ENCODE measurements at places on chromosomes 6 and 20.

DNA sequence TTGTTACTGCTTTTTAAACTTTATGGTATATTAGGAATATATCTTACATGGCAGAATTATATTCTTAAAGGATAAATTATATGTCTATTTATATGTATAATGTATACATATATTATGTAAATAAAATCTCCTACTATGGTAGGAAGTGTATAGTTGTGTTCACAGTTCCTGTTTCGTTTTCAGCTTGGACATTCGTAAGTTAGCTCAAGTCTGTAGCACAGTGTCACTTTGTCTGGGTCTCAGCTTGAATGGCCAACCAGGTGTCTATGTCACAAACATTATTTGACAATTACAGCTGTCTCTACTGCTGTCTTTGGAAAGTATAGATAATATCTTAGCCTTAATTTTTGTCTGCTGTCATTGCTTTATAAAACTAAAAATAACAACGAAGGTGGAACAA lies 303.9 kb downstream of the CDKAL1 start:
- DNase-seq: no peak

DNA sequence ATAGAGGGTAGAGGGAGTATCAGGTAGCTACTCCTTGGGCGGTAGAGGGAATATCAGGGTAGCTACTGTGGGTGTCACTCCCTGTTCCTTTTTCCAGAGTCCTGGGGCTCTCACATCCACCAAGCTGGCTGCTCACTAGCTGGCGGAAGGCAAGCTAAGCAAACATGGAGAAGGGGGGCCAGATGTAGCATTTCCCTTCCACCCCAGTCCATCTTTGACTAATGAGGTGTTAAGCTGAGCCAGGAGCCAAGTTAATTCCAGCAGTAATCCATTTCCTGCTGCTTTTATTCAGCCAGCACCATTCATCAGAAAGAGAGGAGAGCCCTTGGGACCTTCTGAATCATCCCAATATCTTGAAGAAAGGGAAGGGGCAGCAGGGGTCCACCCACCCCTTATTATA lies 330.0 kb downstream of the ZFAND3 start:
- no peak for DNase-seq

- DNase-seq: no peak
Measured at GRCh38 chr6:25655723-25656122, 3.7 kb downstream of the SCGN start.

- peak; percentile 79 for DNase-seq
Measured at GRCh38 chr20:59495894-59496510, 108.3 kb upstream of the PHACTR3 start.

DNA sequence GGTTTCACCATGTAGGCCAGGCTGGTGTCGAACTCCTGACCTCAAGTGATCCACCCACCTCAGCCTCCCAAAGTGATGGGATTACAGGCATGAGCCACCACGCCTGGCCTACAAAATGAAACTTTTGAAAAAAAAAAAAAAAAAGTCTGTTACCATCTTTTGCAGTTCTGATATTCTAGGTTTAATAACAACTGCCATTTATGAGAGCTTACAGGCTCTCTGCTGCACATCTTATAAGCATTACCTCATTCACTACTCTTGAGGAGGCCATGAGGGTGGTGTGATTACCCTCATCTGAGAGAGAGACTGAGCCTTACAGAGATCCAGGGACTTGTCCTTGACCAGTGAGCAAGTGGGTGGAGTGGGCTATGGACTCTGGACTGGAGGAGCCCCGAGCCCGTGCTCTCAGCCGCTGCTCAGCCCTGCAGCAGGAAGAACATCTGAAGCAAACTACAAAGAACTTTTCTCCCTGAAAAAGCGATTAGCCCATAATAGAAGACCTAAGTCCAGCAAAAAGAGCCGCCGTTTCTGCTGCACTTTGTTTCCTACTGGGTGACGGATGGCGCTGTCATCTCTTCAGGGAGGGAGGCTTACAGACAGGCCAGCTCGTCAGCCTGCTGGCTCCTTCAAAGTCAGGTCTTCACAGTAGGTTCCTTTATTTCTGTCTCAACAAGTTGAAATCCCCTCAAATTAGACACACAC lies 119.8 kb upstream of the AKAP12 start:
- DNase-seq: no peak

- no peak for DNase-seq
Measured at GRCh38 chr6:74755778-74756177, 450.1 kb downstream of the COL12A1 start.

- no peak for DNase-seq
Measured at GRCh38 chr6:108897371-108897770, 49.1 kb downstream of the ARMC2 start.

DNA sequence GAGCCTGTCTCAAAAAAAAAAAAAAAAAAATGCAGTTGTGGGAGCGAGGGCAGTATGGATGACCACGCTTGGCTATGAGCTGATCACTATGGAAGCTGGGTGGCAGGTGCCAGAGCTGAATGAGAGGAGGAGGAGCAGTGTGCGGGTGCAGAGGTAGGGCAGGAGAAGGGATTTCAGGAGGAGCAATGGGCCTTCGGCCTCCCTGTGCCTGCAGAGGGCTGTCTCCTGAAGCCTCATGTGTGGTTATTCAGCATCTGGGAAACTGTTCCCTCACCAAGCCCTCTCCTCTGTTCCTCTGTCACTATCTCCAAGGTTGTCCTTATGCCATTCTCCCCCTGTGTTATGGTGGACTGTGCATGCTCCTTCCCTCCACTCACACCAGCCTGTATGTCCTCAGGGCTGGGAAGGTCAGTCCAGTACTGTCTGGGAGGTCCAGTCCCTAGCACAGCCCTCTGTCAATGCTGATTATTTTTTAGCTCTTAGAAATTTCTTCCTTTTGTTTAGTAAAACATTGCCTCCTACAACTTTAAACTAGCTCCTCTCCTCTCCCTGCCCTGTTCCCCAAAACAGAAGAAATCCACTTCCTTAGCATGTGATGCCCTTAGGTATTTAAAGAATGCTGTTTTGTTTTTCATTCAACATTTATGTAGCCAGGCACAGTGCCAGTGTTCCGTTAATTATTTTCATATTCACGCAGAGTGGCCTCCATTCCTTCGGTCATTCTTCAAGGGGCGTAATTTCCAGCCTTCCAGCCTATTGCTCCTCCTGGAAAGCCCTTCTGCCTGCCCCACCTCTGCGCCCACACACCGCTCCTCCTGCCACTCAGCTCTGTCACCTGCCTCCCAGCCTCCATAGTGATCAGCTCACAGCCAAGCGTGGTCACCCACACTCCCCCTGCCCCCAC lies 48.9 kb downstream of the CNBD2 start:
- DNase-seq: no peak

DNA sequence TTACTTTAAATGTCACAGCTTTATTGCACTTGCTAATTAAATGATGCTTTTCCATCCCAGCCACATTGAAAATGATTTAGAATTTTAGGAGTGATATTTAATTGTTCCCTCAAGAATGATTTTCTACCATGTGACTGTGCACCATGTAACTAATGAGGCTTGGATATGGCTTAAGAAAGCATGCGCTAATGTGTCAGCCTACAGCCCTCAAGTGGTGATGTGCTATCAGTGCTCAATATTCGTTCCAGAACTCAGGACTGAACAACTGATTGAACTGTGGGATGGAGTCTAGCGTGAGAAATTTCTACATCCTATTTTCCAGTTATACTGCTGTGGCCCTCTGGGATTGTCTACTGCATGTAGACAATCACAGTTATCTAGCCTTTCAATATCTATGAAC lies 71.5 kb downstream of the PKIB start:
- DNase-seq: no peak

DNA sequence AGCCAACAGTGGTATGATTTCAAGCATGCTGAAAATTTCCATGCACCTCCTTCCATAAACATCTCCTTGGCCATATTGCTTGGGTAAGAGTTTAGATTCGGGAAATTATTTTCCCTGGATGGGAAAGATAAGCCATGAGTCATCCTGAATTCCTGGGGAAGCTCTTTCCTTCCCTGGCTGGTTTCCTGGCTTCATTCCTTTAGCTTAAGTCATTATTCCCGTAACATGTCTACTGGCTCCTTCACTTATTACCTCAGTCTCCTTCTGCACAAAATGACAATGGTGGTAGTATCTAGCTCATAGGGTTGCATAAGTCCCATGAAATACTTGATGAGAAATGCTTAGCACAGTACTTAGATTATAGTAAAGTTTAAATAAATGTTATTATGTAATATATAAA lies 27.6 kb downstream of the TINAG start:
- no peak for DNase-seq

- peak; percentile 63 for DNase-seq
Measured at GRCh38 chr6:3138341-3138740, 19.0 kb downstream of the TUBB2A start.

GRCh38 chr6:168179702-168180382 lies 100.8 kb upstream of the FRMD1 start:
- DNase-seq: no peak

GRCh38 chr6:36353411-36353915 lies 16.8 kb upstream of the BNIP5 start:
- DNase-seq: peak; percentile 35

DNA sequence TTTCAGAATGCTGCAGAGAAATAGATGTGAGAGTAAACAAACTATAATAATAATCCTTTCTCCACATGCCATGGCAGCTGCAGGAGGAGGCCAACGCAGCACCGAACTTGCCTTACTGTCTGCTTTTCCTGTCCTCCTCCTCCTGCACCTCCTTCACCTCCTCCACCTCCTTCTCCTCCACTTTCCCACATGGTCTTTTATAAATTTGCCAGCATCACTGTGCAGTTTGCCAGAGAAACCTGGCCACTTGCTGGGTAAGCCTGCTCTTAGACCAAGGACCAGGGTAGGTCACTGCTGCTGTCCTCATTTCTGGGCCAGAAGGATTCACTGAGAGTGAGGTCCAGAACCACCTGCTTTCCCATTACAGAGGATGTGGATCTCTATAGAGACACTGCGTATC lies 8.7 kb downstream of the SGK1 start:
- DNase-seq: no peak

DNA sequence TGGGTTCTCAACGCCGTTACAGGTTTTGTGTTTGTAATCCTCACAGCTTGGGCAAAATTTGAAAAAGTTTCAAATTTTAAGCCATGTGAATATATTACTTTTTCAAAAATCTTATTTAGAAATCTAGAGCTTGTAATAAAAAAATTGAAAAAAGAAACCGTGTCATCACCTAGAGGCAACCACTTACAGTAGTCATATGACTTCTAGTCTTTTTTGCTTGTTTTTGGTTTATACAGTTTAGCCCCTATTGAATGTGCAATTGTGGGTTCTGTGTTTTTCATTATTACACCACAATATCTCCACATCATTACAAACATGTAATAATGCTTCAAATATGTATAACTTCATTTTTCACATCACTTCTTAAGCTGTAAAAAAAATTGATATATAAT lies 888 bp downstream of the DYNLRB1 start:
- DNase-seq: peak; percentile 41

- no peak for DNase-seq
Measured at GRCh38 chr20:16209951-16210361, 363.3 kb downstream of the KIF16B start.

GRCh38 chr6:149934249-149935156 lies 7.3 kb upstream of the ULBP2 start:
- peak; percentile 89 for DNase-seq

DNA sequence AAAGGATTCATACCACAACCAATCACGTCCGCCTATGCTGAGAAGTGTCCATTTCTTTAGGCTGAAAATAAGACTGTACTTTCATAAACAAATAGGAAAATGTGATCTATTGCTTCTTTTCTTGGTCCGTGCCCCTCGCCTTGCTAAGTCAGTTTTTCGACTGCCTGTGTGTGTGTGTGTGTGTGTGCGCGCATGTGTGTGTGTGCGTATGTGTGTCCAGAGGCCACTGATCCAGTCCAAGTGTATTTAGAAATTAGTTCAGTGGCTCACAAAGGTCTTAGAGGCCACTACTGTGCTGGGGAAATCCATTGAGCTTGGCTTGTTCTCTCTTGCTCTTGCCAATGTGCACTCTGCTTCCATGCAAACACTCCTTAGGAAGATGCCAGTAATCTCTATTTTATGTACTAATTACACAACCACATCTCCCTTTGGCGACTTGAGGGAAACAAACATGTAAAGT lies 50.5 kb downstream of the SLC22A23 start:
- DNase-seq: no peak

DNA sequence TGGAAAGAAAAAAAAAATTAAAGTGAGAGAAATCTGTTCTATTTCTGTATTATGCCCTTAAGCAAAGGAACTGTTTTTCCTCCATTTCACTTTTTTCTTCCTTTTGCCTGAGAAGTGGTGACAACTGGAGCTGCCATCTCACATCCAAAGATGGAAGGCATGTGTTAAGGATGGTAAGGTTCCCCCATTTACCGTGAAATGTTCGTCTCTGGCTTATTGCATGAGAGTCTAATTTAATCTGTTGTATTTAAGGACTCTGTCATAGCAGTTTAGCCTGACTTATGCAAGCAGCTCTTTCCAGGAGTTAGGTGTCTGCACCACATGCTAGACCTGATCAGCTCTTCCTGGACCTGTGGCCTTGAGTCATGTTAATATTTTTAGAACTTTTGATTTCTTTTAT lies 389.5 kb upstream of the MAP3K7 start:
- DNase-seq: no peak

GRCh38 chr6:169416249-169416648 lies 162.6 kb upstream of the THBS2 start:
- DNase-seq: no peak
